ENCODE measurements at places on chromosomes 11 and 22.

- no peak for DNase-seq
These were observed 79.1 kb downstream of the KCNQ1 start for GRCh38 chr11:2523821-2524391.

DNA sequence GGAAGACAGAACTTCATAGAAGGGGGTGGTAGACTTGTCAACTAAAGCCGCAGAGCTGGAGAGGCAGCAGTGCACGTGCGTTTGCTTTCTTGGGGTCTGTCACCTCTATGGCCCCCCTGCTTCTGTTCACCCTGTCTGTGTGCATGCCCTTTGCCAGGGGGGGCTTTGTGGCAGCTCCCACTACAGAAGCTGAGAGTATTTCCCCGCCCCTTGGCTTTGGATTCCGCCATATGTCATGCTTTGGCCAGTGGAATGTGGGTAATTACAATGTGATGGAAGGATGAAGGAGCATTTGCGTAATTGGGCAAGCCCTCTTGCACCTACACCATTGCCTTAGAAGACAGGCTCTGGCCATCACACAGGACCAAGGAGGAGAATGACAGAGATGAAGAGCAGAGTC, 153.0 kb downstream of the MPPED1 start:
- no peak for DNase-seq

- DNase-seq, result no peak
These were observed 33.3 kb downstream of the SLC22A25 start for GRCh38 chr11:63210111-63210510.

DNA sequence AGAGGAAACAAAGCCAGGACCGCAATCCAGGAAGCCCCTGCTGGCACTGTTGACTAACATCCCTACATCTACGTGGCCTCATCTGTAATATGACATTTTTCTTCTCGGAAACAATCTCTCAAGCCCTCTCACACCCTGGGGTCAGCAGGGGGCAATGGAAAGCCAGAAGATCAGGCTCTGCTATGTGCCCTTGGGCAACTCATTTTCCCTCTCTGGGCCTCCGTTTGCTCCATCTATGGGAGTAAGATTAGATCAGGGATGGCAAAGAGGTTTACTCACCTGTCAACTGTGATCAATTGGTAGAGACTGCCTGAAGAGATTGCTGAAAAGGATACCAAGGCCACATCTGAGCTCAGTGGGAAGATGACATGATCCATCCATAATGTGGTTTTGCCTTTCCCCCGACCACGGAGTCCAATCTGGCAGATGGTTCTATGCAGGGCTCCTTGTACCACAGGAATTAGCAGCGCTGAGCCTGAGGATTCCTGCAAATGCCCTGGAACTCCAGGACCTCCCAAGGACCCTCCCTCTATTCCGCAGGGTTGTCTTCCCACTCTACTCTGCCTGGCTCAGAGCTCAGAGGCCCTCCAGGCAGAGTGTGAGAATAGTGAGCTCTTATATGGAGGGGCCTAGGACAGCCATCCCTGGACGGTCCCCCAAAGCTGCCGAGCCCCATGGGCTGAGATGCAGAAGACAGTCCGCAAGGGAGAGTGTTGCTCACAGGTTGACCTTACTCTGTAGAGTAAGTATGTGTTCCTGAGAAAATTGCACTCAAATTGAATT, 66.1 kb downstream of the CHST1 start:
- no peak for DNase-seq

GRCh38 chr22:48804811-48805301, 1022.8 kb downstream of the BRD1 start:
- no peak for DNase-seq

- DNase-seq, result no peak
These were observed 57.9 kb downstream of the NF2 start for GRCh38 chr22:29661336-29661735.

DNA sequence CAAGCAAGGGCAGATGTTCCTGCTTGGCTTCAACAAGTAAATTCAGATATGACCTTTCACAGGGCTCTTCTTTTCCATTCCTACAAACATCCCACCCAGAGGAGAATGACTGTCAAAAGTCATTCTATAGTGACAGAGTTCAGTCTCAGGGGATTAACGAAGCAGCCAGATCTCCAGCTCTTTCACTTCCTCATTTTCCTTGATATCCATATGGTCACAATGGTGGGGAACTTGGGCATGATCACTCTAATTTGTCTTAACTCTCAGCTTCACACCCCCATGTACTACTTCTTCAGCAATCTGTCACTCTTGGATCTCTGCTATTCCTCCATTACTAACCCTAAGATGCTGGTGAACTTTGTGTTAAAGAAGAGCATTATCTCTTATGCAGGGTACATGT, 15.0 kb upstream of the OR8B8 start:
- DNase-seq, result no peak

DNA sequence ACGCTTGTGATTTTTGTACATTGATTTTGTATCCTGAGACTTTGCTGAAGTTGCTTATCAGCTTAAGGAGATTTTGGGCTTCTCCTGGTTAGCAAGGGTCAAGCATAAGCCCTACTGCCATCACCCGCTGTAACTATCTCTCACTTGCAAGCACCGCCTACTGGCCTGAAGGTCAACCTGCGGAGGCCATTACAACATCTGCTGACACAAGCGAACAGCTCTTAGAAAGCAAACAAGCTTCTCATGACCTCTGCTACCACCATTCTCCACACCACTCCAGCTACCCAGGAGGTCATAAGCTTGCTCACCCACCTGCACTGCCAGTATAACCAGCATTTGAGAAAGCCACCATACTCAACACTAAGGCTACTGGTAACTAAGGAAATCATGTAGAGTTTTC, 288.4 kb upstream of the KIRREL3 start:
- no peak for DNase-seq

DNA sequence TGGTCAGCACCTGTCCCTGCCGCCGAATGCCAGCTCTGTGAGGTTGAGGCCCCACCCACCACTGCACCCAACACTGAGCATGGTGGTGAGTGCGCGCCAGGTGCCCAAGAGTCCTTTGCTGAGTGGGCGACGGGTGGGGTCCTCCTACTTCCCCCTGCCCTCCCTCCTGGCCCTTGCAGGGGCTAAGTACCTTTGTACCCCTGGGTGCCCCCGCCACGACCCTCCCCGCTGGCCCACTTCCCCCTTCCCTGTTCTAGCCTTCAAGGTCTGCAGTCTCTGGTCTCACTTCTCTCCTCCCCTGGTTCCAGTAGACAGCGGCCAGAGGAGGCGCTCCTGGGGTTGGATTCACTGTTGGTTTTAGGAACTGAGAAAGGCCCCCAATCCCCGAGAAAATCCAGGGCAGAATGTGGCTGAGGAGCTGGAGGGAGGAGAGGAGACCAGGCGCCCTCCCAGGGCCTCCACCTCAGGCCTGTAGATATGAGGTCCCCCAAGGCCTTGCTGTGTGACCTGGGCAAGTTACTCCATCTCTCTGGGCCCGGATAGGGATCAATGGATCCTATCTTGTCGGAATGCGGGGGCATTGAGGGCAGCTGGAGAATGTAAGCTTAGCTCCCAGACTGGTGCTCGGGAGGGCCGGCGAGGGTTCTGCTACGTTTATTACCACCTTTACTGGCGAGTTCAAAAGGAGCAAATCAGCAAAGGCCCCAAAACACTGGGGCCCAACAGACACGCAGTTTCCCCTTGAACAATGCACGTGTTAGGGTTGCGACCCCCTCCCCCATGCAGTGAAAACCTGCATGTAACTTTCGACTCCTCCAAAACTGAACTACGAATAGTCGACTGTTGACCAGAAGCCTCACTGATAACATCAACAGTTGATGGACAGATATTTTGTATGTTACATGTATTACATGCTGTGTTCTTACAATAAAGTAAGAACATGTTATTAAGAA, 31.9 kb upstream of the SMIM38 start:
- no peak for DNase-seq

DNA sequence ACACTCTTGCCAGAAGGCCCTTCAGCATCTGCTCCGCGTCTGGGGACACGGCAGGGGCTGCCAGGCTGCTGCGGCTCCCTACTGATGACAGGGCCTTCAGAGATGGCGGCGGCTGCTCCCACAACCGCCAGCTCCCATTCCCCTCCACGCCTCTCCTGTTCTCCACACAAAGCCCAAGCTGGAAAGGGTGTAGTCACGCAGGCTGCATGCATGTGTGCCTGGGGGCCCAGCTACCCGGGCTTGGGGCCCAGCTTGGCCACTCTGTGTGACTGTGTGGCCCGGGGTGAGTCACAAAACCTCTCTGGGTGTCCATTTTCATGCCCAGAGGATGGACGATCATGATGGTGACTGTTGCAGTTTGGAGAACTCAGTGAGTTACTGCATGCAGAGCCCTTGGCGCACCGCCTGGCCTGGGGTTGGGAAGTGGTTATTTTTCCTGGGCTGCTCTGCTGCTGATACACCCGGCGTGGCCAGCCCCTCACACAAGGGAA, 31.7 kb upstream of the PARVB start:
- DNase-seq, result no peak

DNA sequence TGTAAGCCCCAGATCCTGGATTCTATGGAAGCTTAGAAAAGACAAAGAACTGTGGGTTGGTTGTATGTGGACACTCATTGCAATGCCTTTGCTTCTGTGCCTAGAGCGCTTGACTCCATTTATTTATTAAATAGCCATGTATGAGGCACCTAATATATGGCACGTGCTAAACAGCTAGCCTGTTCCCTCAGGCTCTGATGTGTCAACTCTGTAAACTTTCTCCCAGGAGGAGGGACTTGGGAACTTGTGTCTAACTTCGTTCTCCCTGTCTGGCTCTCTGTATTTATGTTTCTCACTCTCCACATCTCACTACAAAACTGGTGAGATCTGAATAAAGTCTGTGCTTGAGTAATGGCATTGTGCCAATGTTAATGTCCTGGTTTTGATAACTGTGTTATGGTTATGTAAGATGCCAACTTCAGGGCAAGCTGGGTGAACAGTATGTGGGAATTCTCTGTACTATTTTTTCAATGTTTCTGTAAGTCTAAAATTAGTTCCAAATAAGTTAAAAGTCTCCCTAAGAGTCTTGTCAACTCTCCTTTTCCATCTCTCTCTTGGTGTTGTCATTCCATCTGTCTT, 34.1 kb upstream of the ZBTB16 start:
- DNase-seq, result no peak

DNA sequence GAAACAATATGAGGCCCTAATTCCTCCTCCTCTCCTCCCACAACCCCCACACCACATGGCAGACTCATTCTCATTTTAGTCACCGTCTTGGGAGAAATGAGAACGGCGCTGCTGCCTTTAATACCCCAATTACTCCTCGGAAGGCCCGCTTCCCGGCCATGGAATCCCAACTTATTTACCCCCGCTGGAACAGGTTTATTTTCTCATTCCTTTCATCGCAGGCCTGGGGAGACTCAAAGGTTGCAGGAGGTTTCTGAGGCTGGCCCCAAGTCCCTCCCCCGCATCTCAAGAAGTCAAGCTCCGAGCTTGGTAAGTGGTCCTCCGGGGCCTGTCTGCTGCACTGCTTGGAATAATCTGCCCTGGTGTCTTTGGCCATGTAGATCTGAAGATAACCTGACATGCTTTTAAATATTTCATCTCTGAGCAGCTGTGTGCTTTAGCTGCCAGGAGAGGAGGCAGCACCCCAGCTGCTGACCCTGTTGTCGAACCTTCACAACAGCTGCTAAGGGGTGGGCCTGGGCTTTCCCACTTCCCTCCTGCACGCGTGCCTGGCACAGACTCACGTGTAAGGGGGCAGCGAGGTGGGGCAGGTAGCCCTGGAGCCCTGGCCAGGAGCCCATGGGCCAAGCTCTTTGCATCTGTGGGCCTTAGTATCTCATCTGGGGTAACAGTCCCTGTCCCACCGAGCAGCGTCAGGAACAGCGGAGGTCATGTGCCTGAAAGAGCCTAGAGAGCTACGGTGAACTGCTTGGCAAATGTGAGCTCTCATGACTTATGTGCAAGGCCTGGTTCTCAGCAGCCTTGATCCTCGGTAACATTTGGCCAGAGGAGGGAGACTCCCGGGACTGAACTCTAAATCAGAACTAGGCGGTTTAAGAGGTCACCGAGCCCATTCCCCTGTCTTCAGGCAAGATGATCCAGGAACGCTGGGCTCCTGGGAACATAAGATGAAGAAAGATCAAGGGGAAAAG, 164.6 kb downstream of the ST3GAL4 start:
- no peak for DNase-seq

DNA sequence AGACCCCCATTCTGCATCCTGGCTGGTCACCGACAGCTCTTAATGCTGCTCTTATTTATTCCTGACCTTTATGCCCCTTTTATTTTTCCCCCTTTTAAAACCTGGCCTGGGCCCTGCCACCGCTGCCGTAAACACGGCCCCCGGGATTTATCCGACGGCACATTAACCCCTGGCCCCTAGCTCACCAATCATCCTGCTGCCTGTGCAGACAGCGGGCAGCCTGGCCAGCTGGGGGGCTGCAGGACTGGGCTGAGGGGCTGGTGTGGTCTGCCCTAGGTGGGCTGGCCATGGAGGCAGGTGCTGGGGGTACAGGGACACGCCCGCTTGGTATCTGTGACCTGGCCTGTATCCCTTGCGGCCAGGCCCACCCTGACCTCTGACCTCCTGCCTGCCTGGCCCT, 21.4 kb upstream of the FLRT1 start:
- DNase-seq, result no peak

DNA sequence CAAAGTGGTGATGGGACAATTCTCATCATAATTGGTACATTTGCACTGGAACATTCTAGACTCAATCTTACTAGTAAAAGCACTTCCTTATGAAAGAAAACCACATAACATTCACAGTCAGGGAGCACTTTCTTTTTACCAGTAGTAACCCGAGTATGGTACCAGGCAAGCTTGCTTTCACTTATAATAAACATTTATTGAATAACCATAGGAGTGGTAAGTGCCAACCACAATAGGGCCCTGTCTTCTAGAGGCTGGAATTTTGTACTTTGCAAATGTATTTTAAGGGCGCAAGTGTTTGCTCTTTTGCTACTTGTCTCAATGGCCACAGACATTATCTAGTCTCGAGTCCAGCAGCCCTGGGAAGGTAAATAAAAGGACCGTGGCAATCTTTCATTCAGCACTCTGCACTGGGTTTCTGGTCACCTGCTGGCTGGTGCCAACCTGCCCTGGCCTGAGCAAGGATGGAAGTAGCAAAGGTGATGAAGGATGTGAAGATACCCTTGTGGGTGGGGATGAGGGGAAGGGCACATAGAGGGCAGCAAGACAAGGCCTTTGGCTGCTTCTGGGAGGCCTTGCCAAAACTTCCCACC, 24.2 kb downstream of the C22orf31 start:
- DNase-seq, result no peak

DNA sequence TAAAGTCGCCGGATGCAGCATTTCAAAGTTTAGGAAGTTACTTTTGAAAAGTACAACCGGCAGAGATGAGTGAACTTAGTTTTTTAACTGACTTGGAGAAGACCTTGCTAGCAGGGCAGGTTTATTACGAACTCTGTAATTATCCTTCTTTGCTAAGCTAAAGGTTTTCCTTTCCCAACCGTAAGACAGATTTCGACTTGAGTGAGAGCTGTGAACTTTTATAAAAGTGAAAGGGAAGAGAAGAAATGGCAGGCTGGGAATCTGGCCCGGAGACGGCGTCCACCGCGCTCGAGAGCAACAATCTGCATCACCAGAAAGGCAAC, 659 bp upstream of the TEAD1 start:
- DNase-seq, result no peak

- no peak for DNase-seq
These were observed 20.4 kb downstream of the RTN4R start for GRCh38 chr22:20247608-20248171.

Measured in RPMI8226 (cell line).